ENCODE measurements at places on chromosomes 12 and 14.

DNA sequence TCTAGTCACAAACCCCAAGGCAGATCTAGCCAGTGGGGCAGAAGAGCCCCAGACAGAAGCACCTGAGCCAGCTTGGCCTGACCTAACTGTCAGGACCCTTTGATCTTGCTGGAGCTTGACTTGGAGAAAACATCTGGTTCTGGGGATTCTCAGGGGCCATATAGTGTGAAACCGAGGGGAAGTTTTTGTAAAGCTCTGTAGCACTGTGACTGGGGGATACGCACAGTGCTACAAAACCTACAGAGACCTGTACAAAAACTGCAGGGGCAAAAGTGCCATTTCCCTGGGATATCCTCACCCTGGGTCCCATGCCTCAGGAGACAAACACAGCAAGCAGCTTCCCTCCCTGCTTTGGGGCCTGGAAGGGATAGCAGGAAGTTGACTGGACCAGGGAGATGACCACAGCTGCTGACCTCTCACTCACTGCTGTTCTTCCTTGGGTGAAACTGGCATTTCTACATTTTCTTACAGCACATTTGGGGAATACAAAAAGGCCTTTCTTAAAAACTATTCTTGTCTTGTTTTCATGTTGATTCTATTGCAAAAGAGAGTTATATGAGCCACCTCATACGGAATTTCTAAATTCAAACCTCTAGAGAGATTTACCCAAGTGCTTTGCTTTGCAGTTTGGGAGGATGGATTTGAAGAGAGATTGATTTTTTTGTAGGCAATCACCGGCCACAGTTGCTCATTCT lies 140.0 kb downstream of the DAD1 start:
- DNase-seq = no peak

- DNase-seq = no peak
These were observed 1.5 kb downstream of the LGR5 start for GRCh38 chr12:71440763-71441748.

DNA sequence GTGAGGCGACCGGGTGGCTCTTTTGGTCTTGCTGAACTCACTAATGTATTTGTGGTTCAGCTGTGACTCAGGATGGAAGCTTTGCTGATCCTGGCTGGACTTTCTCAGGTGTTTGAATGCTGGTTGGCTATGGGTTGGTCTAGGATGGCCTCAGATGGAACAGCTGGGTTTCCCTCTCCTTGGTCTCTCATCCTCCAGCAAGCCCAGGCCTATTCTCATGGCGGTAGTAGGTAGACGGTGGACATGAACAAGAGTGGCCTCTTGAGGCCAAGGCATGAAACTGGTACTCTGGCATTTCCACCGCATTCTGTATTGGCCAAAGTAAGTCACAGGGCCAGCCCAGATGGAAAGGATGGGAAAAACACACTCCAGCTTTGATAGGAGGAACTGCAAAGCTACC lies 11.8 kb upstream of the POLR3B start:
- DNase-seq = no peak

GRCh38 chr14:80077262-80077661 lies 134.0 kb downstream of the DIO2 start:
- no peak for DNase-seq

DNA sequence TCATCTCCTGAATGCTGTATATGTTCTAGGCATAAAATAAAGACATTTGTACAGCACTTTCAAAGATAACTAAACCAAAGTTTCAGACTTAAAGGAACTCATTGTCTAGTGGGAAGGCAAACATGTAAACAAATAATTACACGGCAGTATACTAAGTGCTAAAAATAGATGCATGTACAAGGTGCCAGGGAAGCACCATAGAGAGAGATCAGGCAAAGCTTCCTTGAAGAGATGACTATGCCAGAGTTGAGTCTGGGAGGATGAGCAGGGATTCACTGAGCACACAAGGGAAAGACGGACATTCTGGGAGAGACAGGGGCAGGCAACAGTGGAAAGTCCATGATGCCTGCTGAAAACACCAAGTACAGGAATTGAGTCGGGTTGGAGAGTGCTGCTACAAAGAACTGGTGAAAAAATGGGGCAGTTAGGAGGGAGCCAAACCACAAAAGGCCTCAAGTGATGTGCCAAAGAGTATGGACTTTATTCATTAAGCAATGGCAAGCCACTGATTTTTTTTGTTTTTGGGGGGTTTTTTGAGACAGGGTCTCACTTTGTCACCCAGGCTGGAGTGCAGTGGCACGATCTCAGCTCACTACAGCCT lies 26.8 kb downstream of the ANKS1B start:
- no peak for DNase-seq

- DNase-seq = no peak
These were observed 235.0 kb downstream of the EFCAB11 start for GRCh38 chr14:89719366-89720075.

DNA sequence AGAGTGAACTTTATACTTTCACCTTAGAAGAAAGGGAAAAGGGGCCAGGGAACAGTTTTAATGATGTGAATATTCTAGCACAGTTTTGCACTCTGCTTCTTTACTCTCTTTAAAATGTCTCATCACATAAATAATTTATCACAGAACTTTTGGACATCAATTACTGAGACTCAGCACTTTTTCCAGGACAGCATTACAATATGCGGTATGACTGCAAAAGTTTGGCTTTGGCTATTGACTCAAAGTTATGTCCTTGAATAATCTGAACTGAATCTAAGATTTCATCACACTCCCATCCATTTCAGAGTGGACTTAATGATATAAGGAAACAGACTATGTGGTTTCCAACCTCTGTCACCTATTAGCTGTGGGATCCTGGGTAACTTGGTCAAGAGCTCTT lies 11.7 kb downstream of the CCER1 start:
- DNase-seq = no peak

- DNase-seq = no peak
These were observed 292.3 kb upstream of the E2F7 start for GRCh38 chr12:77357655-77358054.

- no peak for DNase-seq
These were observed 27.8 kb downstream of the FBXL14 start for GRCh38 chr12:1566449-1567135.

DNA sequence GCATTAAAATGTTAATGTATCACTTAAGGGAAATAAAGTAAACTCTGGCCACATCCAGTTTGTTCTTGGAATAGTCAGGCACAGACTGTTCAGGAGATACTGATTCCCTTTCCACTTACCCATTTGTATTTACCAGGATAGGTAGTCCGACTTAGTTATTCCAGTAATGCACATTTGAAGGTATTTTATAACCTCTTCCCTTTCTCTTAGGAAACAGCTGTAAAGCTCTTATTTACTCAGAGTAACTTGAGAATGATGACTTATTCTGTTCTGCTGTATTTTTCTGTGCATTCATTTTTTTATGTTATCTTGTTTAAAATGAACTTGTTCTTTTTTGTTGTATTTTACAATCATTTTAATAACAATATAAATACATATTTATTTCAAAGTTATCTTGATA lies 78.0 kb downstream of the METTL25 start:
- no peak for DNase-seq

GRCh38 chr12:49824895-49825294 lies 3.3 kb downstream of the NCKAP5L start:
- DNase-seq = no peak

- DNase-seq = no peak
These were observed 310.3 kb downstream of the DPF3 start for GRCh38 chr14:72583316-72584272.

GRCh38 chr14:31967669-31967975 lies 109.5 kb upstream of the ARHGAP5 start:
- DNase-seq = no peak

DNA sequence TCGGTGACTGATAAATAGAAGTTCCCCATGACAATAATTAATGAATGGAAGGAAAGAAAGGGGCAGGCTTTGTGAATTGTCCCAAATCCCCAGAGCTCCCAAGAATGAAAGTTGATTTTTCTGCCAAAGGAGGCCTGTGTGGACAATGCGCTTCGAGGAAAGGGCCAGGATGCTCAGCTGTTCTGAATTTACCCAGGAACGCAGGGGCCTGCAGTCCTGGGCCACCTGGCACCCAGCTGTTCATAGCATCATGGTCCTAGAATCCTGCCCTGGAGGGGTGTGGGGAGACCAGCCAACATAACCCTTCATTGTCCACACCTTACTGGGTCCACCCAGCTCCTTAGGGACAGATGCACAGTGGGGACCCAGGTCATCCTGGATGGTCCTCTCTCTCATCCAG lies 587.5 kb downstream of the BCL11B start:
- DNase-seq = no peak

- no peak for DNase-seq
These were observed 50.9 kb upstream of the INSM2 start for GRCh38 chr14:35482994-35483515.

- no peak for DNase-seq
These were observed 49.9 kb upstream of the CPSF6 start for GRCh38 chr12:69189378-69189978.

DNA sequence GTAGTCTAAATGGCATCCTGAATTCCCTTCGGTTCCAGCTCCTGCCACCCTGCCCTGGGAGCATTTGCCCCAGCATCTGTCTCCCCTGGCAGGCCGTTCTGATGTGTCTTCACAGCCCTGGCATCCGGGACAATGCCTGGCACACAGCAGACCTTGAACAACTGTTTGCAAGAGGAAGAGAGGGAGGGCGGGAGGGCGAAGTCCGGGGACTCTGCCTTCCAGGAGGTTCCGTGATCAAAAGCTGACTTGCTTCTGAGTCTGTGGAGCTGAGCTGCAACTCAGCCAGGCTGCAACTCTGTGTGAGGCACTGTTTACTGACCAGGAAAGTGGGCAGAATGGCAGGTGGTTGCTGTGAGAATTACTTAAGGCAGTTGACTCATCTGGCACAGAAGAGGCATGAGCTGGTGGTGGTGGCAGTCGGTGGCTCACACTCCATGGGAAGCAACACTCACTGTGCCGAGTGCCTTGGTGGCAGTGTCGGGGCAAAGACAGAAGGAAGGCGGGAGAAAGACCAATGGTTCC lies 61.1 kb upstream of the DLK1 start:
- DNase-seq = no peak

Data from activated T-cell treated with anti-CD3 and anti-CD28 coated beads for 48 hours (primary cell).